Fibroblast of the aortic adventitia (primary cell): ENCODE measurements at places on chromosomes 7 and 10.

DNA sequence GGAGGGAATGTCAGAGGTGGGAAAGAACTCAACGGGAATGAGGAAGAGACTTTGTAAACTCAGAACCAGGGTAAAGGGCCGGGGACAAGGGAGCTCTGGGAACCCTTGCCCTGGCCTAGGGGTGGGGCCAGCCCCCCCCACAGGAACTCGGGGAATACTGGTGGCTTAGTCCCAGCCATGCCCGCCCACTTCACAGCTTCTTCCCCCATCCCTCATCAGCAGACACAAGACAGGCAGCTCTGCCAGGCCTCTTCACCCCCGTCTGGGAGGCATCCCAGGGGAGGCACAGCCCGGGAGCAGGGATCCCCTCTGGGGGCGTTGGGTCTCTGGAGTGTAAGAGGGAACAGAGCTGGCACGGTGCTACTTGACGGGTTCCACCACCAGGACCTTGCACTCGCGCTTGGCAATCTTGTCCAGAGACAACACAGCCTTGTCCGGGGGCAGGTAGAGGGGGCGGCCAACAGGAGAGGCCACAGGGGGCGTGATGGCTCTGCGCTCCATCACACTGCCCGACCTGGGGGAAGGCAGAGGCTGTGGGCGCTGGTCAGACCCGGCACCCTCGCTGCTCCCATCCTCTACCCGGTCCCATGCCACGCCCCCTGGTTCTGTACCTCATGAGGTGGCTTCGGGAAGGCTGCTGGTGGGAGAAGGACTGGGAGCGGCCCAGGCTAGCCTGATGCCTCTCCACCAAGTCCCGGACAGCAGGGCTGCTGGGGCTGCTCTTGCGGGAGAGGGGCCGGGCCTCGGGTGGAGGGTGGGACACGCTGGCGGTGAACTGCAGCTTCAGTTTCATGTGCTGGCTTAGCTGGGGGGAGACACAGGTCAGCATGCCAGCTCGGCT lies 3.7 kb downstream of the TRAPPC14 start:
- DNase-seq = no peak

DNA sequence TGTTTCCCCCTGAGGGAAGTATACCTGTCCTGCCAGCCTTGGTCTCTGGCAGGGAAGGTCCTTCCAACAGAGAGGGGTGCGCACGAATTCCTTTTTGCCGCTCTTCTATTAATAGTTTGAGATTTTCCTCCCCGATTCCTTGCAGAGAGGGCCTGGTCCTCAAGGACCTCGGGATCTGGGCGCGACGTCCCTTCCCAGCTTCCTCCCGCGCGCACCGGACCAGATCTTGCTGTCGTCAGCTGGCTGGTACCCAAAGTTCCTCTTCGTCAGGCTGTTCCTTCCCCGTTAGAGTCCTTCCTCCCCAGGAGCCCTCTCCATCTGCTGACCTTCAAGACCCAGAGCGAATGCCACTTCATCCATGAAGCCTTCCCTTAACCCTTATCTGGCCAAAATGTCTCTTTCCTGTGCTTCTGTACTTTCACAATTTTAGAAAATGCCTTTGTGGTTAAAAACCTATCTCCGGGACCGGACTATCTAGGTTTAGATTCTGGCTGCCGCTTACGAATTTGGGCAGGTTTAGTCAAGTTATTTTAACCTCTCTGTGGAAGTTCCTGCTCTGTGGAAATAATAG lies 851 bp upstream of the GOT1 start:
- DNase-seq = peak; percentile 52

- DNase-seq = peak; percentile 84
Measured at GRCh38 chr7:79282070-79282694, 171.3 kb downstream of the MAGI2 start.

- no peak for DNase-seq
Measured at GRCh38 chr7:37109843-37110242, 338.8 kb downstream of the ELMO1 start.

GRCh38 chr10:24958091-24958720 lies 5.8 kb upstream of the PRTFDC1 start:
- peak; percentile 98 for DNase-seq

DNA sequence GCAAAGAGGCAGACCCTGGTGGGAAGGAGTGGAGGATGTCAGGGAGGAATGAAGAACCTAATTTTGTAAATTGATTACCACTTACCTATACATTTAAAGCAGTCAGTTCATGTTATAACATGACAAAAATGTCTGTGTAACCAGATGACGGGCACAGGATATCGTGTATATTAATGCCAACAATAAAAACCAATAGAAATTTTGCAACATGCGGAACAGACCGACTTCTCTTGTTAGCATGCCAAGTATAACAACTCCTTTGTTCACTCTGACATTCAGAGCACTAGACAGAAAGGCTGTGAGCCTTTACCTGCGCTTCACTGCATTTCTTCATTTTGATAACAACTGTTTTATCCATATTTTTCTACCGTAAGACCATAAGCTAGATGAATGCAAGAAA lies 29.9 kb downstream of the CDK6 start:
- no peak for DNase-seq

GRCh38 chr7:139587535-139587934 lies 64.0 kb downstream of the CLEC2L start:
- no peak for DNase-seq

- DNase-seq = no peak
Measured at GRCh38 chr10:70677016-70677415, 4.7 kb downstream of the ADAMTS14 start.

GRCh38 chr10:34743814-34744213 lies 71.3 kb downstream of the PARD3 start:
- DNase-seq = peak; percentile 65

GRCh38 chr7:45975367-45975766 lies 54.3 kb upstream of the IGFBP3 start:
- peak; percentile 15 for DNase-seq

- no peak for DNase-seq
Measured at GRCh38 chr10:22893781-22894180, 34.1 kb upstream of the ARMC3 start.

GRCh38 chr7:155869784-155870076 lies 57.5 kb upstream of the SHH start:
- no peak for DNase-seq

DNA sequence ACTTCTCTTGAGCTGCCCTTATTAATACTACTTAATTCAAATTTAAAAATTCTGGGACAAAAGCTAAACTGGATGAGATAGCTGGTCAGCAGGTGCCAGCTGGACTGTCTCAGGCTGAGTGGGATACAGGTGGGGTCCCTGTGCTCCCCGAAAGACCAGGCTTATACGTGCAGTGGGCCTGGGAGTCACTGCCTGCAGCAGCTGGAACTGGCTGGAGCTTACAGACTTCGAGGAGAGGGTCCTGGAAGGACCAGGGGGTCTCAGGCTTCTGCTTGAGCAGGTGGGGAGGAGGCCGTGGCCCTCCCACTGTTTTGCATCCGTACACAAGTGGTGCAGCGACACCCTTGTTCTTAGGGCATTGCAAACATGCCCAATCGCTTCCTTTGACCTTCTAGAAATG lies 203.7 kb downstream of the GLRX3 start:
- no peak for DNase-seq

DNA sequence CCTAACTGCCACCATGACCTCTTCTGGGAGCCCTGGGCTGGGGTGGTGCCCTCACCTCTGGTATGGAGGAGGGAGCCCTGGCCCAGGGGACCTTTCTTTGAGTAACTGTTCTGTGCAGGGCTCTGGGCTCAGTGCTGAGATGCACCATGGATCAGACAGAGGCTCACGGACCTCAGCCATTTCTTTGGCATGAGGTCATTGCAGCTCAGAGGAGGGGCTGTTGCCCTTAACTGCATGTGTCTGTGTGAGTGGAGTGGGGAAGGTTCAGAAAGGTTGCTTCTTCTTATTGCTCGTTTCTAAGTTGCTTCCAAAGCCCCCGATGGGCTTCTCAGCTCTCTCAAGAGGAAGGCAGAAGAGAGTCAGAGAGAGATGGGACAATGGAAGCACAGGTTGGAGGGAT lies 233.9 kb downstream of the RPS24 start:
- no peak for DNase-seq

DNA sequence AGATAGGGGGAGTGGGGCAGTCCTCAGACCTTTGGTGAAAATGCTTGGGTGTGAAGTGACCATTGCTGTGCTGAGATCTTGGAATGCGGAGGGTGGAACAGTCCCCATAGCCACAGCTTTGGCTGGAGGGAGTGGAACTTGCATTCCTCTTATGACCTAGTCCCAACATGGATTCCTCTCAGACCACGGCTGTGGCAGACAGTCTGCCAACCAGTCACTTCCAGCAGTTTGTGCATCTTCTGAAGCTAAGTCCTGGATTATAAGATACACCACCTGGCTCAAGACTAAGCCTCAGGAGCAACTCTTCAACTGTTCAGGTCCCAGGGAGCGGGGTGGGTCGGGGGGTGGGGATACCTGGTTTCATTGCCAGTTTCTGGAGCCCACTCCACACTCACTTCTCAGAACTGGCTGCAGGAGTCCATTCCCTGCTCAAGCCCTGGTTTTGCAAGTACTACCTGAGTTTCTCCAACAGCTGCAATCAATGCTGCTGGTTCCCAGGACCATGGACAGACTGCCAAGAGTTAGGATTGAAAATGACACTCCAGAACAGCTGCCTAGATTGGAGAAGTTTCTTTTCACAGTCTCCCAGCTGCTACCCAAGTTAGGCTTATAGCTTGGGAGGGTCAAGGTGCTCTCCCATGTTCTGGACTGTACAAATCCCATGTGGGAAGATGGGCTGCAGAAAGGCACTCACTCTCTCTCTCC lies 29.1 kb upstream of the DGKB start:
- no peak for DNase-seq

- peak; percentile 12 for DNase-seq
Measured at GRCh38 chr7:139620676-139621344, 97.3 kb downstream of the CLEC2L start.

- DNase-seq = peak; percentile 54
Measured at GRCh38 chr7:135994466-135995205, 17.5 kb upstream of the MTPN start.

DNA sequence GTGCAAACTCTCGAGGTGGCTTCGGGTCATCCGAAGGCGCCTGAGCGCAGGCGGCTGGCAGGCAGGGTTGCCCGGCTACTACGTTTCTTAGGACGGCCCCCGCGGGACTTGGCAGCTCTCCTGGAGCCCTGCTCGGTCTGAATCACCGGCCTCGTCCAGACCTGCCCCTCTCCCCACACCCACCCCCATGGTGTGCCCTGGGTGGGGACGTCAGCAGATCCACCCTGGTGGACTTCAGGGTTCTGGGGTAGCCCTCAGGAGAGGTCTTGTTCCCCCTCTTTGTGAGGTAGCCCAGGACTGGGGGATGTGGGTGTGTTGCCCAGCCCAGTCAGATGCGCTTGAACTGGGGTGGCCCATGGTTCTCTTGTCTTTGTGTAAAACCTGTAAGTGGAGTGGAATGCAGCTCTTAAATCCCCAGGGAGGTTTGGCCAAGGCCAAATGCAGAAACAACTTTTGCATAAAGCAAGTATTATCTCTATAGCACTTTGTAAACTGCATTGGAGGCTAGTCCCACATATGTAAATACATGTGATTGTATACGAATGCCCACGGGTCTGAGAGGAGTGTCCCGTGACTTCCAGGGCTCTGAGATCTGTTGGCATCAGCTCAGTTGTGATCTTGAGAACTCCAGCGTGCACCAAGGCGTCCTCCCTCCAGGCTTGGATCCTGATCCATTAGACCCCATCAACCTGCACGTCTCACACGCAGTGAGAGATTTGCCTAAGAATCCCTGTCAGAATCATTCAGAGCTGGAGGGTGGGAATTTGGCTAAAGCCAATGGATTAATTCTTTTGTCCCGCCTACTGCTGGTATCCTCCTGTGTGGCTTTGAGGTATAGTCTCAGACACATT lies 1.8 kb downstream of the PFKFB3 start:
- DNase-seq = peak; percentile 86

DNA sequence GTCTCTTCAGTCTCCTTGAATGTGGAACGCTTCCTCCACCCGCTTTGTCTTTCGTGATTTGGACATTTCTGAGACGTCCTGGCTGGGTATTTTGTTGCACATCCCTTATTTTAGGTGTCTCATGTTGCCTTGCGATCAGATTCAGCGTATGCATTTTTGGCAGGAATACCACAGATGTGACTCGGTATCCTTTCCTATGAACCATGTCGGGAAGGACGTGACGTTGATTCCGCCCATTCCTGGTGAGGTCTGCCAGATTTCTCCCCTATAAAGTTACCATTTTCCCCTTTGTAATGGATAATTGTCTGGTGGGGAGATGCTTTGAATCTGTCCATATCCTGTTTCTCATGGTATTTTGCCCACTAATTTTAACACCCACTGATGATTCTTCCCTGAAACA lies 49.6 kb downstream of the RBM17 start:
- DNase-seq = no peak

DNA sequence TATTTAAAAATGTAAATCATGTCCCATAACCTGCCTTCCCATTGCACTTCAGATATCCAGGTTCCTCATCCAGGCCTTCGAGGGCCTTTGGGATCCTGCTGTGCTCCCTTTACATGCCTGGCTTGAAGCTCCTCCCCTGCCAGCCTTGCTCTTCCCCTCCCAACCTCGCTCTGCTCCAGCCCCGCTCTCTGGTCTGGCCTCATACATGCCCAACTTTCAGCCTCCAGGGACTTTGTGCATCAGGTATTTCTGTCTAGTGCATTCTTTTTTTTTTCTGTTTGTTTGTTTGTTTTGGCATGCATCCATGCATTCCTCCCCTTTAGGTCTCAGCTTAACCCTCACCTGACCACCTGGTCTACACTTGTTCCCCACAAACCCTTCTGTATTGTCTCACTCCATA lies 160.3 kb downstream of the SNX10 start:
- no peak for DNase-seq

GRCh38 chr10:59847326-59847725 lies 59.0 kb downstream of the CCDC6 start:
- DNase-seq = no peak

DNA sequence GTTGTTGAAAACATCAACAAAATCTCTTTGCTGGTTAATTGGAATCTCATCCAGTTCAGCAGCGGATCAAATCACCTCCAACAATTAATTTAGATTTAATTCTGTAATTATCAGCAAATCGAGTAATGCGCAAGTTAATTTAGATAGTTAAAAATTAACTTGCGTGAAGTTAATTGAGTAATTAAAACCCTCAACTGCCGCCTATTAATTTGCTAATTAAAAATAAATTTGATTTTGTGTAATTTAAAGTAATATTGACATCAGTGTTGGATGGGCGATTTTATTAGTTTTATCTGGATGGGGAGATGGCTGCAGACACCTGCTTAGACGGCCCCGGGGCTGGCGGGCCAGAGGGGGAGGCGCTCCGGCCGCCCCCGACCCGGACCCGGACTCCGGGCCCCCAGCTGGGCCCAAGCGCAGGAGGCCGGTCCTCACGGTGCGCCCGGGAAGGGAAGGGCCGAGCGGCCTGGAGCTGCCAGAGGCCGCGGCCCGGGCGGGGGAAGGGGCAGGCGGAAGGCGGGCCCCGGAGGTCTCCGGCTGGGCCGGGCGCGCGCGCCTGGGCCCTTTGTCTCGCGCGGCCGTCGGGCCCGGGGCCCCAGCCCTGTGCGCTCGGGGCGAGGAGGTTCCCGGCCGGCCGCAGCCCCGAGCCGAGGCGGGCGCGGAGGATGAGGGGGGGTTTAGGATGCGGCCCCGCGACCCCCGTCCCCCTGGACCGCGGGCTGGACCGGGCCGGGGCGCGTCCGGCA lies 3.3 kb upstream of the UNCX start:
- no peak for DNase-seq
